ENCODE measurements at places on chromosomes 2 and 18.

GRCh38 chr2:143144813-143145455 is 15.7 kb downstream of the ARHGAP15 start:
- no peak for DNase-seq

DNA sequence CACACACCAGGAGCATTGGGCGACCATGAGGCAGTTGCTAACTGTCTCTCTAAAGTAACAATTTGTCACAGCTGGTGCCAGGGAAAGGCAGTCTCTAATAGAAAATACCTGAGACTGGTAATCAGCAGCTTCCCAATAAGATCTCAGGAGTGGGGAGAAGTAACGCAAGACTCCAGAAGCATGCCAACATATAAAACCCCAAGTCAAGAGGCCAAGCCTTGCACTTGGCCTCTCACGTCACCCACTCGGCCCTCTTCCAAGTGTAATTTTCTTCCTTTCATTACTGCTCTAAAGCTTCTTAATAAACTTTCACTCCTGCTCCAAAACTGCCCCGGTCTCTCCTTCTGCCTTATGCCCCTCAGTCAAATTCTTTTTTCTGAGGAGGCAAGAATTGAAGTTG is 455.6 kb upstream of the ACVR2A start:
- DNase-seq = no peak

DNA sequence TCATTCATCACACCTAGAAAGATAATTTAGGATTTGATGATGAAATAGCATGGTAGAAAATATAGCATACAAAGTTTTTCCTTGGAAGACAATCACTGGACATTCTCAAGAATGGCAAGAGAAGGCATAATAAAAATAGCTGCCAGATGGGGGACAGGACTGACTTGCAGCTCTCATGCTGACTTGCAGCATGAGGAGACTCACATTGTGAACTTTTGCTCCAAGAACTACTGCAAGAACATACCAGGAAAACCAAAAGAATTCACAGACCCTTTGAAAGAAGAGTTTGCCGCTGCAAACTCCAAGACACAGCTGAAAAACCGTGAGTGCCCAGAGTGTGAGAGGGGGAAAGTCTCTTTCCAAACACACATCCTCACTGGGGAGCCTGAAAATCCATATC is 47.0 kb downstream of the CRYGD start:
- no peak for DNase-seq

DNA sequence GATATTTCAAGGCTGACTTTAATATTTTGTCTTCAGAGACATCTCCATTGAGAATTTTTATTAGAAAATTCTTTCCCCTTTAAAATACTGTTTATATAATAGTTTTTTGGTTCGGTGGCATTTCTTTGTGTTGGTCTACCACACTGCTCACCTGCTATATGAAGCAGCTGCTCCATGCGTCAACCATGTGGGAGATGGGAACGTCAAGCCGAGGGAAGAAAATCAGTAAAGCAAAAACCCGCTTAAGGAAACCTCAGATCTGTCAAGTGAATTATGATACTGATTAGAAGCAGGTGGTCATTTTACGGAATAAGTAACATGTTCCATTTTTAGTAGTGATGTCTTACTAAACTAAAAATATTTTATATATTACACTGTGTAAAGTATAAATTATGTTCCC is 5.6 kb upstream of the TMEM17 start:
- no peak for DNase-seq

DNA sequence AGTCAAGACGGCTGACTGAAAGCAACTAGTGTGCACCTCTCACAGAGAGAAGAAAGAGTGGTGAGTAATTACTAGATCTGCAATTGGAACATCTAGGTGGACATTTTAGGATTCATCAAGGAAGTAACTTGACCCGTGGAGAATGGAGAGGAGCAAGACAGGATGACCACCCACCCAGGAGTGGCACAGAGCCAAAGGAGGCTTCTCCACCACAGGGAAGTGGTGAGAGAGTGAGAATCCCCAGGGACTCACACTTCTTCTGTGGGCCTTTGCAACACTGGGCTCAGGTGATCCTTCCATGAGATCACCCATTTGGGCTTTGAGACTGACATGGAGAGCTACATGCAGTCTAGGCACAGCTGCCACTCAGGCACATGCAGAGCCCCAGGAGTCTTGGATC is 132.8 kb upstream of the GALNT5 start:
- no peak for DNase-seq

- no peak for DNase-seq
Observed at GRCh38 chr2:166766220-166766619, 122.1 kb upstream of the XIRP2 start.

DNA sequence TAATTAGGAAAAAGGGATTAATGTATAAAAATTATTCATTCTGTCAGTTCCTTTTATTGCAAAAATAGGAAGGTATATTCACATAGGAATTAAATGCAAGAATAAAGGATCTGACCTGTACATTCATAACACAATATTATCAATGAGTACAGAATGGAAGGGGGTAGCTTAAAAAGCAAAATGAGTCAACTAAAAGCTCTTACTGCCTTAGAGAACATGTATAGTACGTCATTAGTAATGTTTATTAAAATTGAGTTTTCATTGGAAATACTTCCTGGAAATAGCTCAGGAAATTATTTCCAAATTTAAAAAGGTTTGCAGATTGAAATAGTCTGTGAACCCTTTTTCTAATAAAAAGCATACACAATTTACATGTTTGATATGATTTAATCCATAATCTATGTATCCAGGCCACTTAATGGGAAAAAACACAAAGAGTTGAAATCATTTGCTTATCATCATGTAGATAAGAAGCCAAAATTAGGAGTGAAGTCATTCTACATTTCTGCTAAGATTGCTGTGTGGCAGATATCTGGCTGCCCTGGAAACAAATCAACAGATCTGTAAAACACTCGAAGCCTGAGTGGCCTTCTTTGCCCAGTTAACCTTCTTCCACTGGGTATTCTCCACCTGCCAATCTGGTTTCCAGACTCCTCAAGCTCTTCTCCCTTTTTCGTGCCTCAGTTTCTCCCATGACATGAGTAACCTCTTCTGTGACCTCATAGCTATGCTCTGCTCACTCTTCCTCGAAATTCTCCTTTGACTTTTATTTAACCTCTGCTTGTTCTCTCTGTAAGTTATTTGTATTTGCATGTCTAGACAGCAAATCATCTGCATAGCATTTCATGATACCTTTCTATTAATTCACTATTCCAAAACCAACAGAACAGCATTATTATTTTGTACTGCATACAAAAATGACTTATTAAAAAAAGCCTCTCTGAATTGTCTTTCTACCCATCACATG is 181.2 kb upstream of the REV1 start:
- no peak for DNase-seq

- no peak for DNase-seq
Observed at GRCh38 chr18:30106356-30106755, 936.2 kb downstream of the DSC3 start.

DNA sequence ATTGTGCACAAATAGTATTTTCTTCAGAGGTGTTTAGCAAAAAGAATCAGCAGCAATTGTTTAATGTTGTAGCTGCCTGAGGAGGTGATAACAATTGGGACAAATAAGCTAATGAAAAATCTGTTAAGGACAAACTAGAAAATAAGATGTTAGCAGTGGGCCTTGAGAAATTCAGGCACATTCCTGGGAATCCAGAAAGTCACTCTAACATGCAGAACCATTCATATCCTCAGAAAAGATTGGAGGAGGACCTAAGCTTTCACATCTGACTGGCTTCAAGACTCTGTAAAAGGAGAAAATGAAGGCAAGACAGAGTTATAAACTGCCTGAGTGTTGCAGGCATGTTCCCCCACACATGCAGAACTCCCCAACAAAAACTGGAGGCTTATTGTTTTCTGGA is 353.5 kb upstream of the RGPD4 start:
- DNase-seq = no peak
